Activated CD4-positive, alpha-beta T cell treated with anti-CD3 and anti-CD28 coated beads for 1 hour (primary cell): ENCODE measurements at places on chromosomes 12 and 14.

DNA sequence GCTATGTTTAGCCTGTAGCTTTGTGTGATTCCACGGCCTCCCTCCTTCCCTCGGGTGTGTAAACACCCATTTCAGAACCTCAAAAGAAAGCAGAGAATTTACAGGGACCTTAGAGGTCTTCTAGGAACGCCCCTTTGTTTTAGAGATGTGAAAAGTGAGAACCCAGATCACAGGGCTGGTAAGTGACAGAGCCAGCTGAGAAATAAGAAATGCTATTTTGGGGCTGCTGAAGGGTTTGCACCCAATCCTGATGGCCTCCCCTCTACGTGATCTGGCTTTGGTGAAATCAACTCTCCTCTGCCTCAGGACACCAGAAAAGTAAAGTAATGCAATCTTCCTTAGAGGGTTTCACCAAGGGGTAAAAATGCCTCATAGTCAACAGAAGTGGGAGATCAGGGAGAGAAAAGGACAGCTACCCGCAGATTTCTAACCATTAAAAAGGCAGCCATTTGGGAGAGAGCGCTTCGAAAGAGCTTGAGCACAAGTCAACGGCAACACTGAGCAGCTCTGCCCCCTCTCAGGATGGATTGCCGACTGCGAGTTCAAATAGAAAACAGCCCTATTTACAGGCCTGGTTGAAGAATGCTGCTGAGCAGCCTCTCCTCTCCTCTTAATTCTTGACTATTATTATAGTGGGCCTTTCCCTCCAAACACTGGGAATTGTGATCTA, 78.5 kb upstream of the RASSF3 start:
- no peak for DNase-seq

DNA sequence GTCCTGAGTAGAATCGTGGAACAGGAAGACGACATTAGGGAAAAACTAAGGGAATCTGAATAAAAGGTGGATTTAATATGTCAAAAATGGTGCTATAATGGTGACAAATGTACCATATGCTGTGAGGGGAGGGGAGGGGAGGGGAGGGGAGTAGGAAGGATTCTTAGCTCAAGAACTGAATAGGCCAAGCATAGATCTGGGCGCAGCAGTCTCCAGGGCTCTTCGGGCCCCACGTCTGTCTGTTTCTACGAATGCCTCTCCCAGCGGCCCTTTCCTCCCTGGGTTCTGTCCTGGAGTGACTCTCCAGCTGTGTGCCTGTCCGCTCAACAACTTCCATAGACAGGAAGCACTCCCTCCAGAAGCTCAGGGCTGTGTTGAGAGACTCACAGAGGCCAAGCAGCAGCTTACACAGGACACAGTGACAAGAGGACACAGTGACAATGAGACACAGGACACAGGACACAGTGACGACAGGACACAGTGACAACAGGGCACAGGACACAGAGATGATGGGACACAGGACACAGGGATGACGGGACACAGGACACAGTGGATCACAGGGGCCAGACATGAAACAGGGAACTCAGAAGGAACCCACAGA, 42.4 kb upstream of the PPP2R5C start:
- no peak for DNase-seq

DNA sequence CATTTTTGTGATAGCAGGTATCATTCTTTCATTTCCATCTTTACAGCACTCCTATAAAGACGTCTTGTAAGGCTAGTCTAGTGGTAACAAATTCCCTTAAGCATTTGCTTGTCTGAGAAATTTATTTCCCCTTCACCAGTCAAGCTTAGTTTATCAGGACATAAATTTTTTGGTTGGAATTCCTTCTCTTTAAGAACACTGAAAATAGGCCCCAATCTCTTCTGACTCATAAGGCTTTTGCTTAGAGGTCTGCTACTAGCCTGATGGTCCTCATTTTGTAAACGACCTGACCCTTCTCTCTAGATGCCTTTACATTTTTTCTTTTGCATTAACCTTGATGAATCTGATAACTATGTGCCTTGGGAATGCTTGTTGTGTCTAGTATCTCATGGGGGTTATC, 20.3 kb downstream of the OLR1 start:
- DNase-seq, result no peak

GRCh38 chr12:123998991-123999359, 26.0 kb downstream of the ZNF664 start:
- no peak for DNase-seq

- DNase-seq, result no peak
Measured at GRCh38 chr12:19144287-19144686, 14.8 kb downstream of the PLEKHA5 start.

DNA sequence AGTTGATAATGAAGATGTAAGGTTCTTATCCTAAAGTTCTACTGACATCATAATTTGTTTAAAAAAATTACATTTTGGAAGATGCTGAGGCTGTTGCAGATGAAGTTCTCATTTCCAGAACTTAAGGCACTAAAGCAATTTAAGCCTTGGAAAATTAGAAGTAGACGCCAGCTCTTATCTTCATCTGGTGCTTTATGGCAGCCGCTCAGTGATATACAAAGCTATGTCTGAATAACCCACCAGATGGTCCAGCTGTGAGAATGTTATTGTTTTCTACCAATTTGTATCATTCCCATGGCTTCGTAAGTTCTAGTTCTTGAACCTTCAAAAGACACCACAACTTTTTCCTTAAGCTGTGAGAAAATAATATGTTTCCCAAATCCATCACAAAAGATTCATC, 212.1 kb upstream of the ARID2 start:
- no peak for DNase-seq

GRCh38 chr14:63343878-63344277, 25.1 kb upstream of the GPHB5 start:
- no peak for DNase-seq

DNA sequence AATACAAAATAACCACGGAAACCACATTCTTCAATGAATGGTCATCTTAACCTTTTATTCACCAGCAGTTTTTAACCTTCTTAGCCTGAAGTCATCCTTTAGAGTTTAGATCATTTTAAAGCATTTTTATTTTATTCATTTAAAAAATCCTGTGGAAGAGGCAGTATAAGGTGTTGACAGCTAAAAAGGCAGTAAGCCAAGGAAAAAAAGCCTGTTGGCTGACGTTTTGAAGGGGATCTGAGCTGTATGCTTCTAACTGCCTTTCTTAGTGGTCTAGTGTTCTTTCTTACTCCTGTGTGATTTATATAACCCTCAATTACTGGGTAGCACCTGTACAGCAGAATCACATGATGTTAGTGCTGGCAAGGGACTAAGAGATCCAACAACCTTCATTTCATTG, 438.3 kb upstream of the SEL1L start:
- DNase-seq, result no peak

DNA sequence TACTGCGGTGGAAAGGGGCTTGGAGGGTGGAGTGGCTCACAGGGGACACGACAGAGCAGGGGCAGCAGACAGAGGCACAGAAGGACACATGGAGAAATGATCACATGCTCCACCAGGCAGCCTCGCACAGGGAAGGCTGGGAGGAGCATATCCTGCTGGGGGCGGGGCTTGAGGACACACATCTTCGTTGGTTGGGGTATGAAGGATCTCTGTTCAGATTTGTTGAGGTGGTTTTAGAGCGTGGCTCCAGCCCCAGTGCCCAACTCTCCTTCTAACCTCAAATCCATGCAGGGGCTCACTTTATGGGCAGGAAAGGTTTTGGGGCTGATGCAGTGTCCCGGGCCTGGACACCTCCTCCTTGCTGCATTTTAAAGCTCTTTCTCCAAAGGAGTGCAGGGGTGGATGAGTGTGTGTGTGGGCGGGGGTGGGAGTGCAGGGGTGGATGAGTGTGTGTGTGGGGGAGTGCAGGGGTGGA, 733 bp upstream of the P3H3 start:
- no peak for DNase-seq

DNA sequence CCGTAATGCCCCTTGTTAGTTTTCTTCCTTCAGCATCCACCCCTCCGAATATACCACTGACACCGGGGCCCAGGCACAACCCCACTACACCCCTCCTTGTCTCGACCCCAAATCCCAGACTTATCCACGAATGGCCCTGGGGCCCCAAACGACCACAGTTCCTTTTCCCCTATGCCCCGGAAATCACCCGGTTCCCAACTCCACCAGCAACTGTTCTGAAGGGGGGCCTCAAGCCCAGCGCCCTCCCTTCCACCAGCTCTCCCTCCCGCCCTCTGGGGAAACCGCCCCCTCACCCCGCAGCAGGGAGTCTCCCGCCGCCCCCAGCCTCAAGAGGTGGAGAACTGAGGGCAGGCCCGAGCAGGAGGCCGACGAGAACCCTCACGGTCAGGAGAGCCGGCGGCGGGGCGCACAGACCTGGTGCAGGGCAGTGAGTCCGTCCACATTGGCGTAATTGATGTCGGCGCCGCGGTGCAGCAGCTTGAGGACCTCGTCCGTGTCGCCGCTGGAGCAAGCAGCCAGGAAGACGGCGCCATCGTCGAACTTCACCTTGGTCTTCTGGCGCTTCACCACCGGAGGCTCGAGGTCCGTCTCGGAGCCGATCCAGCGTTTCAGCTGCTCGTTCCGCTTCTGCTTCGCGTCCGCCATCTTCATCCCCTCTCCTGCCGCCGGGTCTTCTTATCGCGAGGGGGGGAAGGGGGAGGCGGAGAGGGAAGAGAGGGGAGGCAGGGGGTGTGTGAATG, 446 bp downstream of the PPP1R12A start:
- DNase-seq, result no peak

GRCh38 chr14:61672796-61673195, 22.5 kb upstream of the HIF1A start:
- DNase-seq, result no peak

DNA sequence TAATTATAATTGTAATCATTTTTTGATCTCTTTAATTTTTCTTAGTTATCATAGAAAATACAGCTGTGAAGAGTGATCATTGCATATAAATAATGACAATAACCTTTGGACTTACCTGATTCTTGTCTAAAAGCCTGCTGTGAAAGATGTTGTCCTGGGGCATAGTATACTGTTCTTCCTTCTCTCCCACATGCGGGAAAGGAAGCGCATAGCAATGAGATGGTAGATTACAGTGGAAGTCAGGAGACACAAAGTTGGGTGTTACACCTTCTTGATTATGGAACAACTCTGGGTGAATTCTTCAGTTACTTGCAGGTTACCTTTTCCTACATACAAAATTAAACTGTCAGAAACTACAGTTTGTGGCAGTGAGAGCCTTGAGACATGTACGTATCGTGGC, 140.8 kb downstream of the KTN1 start:
- no peak for DNase-seq

DNA sequence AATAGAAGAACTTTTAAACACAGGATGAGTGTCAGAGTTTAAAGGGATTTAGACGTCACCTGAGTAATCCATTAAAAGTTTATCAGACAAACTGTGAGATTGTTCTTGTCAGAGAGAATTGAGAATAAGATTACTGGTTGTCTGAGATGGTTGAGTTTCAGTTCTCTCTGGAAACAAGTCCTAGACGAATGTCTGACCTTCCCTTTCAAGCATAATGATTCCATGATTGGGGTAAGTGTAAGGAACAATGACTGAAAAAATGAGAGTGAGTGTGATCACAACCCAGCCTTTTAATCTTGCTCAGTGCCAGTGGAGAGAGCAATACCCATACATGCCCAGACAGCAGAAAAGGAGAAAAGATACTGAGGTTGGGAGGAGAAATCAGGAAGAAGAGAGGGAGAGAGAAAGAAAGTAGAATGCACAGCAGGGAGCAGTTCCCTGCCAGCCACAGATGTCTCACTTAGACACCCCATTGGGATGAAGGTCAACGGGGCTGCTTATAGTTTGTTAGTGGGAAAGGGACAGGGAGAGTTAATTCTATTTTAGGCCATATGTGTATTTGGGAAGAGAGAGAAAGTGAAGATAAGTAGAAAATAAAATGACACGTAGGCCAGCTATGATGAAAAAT, 4.3 kb downstream of the GRIP1 start:
- DNase-seq, result no peak

- no peak for DNase-seq
Measured at GRCh38 chr14:84399296-84399910, 1130.5 kb upstream of the FLRT2 start.

- no peak for DNase-seq
Measured at GRCh38 chr14:98953551-98954348, 318.2 kb downstream of the BCL11B start.

DNA sequence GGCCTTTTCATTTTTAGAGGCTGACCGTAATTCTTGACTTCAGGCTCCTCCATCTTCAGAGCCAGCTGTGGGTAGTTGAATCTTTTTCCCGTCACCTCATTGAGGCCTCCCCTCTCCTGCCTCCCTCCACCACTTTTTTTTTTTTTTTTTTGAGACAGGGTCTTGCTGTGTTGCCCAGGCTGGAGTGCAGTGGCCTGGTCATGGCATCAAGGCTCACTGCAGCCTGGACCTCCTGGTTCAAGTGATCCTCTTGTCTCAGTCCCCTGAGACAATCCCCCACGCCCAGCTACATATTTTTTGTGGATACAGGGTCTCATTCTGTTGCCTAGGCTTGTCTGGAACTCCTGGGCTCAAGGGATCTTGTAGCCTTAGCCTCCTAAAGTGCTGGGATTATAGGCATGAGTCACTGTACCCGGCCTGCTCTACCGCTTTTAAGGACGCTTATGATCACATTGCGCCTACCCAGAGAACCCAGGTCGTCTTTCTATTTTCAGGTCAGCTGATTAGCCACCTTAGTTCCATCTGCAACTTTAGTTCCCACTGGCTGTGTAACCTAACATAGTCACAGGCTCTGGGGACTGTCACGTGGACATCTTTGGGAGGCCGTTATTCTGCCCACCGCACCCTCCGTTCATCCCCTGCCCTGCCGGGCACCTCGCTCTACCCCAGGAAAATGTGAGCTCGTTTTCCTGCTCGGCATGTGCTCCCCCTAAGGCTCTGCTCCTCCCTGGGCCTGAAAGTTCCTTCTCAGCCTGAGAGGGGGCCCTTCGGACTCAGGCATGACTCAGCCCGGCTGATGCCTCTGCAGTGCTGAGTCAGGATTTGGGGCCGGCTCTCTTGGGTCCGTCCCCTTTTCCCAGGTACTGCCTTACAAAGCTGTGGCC, 13.4 kb downstream of the TNFAIP2 start:
- DNase-seq, result no peak

- DNase-seq, result no peak
Measured at GRCh38 chr12:124392667-124393413, 97.9 kb downstream of the RFLNA start.

- DNase-seq, result no peak
Measured at GRCh38 chr12:93380480-93381121, 2.9 kb downstream of the NUDT4 start.

GRCh38 chr12:25549120-25549519, 4.0 kb downstream of the LMNTD1 start:
- no peak for DNase-seq

GRCh38 chr12:128449146-128449894, 182.3 kb downstream of the TMEM132C start:
- DNase-seq, result no peak
